B cell (primary cell): ENCODE measurements at places on chromosomes 2 and 18. TPM values are rescaled to one million over a fixed set of nuclear protein-coding genes. Genes with fewer than 3 reads are reported as not detected.

Gene CYRIA
- total RNA-seq, result 58.8 and 59.0 TPM in 2 replicates

Gene ZNF521
- 9.0 and 12.3 TPM in 2 replicates for total RNA-seq

Gene DCDC2C
- not detected in 2 replicates for total RNA-seq

Gene RBBP8
- total RNA-seq, result 18.0 and 19.3 TPM in 2 replicates

Gene DOK6
- total RNA-seq, result not detected in 2 replicates

Gene CNGA3
- not detected in 2 replicates for total RNA-seq

Gene ACKR3
- 5.9 and 7.1 TPM in 2 replicates for total RNA-seq

Gene SERPINB4
- total RNA-seq, result not detected in 2 replicates

Gene STPG4
- 0.79 and 0.90 TPM in 2 replicates for total RNA-seq

Gene LYPD6
- not detected in 2 replicates for total RNA-seq

Gene UXS1
- total RNA-seq, result 44.8 and 46.3 TPM in 2 replicates

Gene PTPN2
- 64.8 and 75.5 TPM in 2 replicates for total RNA-seq

Gene AKAIN1
- not detected in 2 replicates for total RNA-seq

Gene SP140
- total RNA-seq, result 411 and 424 TPM in 2 replicates

Gene CHRNG
- total RNA-seq, result not detected in 2 replicates

Gene INO80B
- total RNA-seq, result 77.5 and 78.6 TPM in 2 replicates

Gene GKN2
- not detected in 2 replicates for total RNA-seq
